ENCODE measurements at places on chromosomes 2 and 18.

DNA sequence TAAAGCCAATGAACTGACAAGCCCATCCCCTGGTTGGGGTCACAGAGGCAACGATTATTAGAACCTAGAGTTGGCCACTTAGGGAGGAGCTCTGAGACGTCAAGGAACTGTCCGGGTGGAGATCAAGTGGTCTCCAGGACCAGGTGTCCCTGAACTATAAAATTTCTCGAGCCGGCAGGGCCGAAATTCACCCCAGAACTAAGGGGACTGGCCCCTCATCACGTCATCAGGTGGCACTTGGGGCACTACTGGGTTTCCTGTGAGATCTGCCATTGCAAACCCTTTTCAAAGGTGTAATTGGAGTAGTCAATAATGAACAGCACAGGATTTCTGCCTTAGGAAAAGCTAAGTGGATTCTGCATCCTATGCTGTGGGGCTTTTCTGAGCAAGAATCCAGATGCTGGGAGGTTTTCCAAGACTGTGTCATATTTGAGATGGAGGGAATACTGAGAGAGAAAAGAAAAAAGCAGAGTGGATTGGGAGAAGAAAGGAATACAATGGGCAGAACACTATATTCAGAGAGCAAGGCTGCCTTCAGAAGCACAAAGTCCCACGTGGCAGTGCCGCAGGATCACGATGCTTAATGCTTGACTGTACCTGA, 113.6 kb downstream of the ALPK2 start:
- no peak for DNase-seq

DNA sequence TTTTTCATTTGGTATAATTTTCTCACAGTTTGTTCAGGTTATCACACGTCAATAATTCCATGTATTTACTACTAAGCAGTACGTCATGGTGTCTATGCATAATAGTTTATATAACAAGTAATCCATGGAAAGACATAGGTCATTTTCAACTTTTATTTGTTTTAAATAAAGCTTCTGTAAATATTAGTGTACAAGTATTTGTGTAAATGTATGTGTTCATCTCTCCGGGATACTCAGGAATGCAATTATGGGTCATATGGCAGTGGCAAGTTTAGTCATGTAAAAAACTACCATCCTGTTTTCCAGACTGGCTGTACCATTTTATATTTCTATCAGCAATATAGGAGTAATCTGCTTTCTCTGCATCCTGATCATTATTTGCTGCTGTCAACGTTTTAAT, 231.1 kb upstream of the ZNF804A start:
- DNase-seq: no peak

DNA sequence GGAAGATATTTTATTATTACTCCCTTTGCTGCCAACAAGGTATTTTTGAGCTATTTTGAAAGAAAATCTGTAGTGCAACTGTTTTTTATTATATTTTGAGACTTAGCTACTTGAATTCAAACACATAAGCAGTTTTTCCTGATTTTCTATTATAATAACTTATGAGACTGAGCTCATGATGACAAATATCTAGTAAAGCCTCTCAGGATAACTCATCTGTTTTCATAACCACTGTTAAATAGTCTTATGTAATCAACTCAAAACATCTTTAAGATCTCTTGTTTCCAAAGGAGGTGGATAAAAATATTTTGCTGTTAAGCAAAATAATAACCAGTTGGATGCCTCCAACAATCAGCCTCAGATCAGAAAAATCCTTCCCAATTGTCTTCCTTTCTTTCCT, 21.9 kb upstream of the PPP1CB start:
- no peak for DNase-seq

DNA sequence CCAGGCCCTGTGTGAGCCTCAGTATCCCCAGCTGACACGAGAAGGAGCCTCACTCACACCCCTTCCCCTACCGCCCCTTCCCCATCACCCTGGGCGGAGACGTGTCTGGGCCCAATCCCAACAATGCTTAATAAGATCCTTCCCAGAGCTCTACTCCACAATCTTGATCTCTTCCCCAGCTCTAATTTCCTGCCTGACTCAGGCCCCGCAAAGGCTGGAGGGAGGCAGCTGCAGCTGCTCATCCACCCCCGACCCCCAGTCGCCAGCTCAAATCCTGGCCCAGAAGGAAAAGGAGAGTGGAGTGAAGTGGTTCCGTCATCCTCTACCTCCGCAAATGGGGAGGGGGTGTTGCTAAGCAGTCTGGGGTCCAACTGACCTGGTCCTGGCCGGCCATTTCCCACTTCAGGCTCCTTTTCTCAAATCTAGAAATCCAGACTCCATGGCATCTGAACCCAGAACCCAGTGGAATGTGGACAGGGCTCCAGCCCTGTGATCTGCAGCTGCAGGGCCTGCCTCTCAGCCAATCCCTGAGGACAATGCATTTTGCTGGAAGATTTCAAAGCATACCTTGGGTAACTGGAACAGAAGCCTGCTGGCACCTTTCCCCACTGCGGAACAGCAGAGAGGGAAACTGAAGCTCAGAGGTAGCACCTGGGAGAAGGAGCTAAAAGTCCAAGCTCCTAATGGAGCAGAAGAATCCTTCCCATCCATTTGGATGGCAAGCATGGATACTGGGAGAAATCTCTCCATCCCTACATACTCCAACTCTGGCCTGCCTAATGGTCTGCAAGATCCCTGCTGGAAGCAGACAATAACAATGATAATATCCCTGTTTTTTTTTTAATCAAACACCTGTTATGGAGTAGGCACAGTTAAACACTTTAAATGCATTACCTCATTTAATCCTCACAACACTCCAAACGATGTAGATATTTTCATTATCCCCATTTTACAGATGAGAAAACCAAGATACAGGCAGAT, 5.6 kb upstream of the TNS1 start:
- no peak for DNase-seq

GRCh38 chr2:198129609-198130008, 325.2 kb downstream of the PLCL1 start:
- no peak for DNase-seq

Measured in GM13977 (cell line).